AG04449 (cell line): ENCODE measurements at places on chromosomes 6 and 20.

GRCh38 chr6:43575105-43575771 is 600 bp downstream of the XPO5 start:
- no peak for DNase-seq

DNA sequence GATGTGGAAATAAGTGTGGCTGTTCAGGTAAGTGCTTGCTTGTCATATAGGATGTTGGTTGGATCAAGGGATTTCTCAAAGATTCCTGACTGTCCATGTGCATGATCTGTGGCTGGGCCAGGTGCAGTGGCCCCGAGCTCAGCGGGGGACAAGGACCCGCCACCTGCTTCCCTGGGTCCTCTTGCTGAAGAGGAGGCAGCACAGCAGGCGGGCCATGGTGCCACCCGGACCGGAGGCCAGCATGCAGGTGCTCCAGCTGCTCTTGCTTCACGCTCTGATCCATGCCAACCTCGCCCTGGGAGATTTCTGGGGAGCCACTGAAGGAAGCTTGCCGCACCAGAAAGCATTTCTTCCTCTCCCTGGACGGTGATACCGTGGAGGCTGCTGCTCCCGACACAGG is 173.8 kb downstream of the HIVEP2 start:
- DNase-seq: no peak

GRCh38 chr20:45297786-45298497 is 8.7 kb upstream of the RBPJL start:
- DNase-seq: no peak

DNA sequence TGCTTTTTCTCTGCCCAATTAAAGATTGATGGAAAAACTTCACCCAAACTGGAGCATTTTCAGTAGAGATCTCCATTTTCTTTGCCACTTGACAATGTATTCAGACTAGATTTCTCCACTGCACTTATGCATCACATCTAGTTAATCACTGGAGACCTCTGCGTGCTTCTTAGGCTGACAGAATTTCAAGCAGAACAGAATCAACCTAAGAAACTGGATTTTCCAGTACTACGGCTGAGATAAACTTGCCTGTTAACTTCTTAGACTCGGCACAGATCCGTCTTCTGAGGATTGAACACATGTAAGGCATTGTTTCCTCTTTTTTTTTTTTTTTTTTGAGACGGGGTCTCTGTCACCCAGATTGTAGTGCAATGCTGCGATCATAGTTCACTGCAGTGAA is 139.2 kb downstream of the LRRC1 start:
- DNase-seq: no peak

DNA sequence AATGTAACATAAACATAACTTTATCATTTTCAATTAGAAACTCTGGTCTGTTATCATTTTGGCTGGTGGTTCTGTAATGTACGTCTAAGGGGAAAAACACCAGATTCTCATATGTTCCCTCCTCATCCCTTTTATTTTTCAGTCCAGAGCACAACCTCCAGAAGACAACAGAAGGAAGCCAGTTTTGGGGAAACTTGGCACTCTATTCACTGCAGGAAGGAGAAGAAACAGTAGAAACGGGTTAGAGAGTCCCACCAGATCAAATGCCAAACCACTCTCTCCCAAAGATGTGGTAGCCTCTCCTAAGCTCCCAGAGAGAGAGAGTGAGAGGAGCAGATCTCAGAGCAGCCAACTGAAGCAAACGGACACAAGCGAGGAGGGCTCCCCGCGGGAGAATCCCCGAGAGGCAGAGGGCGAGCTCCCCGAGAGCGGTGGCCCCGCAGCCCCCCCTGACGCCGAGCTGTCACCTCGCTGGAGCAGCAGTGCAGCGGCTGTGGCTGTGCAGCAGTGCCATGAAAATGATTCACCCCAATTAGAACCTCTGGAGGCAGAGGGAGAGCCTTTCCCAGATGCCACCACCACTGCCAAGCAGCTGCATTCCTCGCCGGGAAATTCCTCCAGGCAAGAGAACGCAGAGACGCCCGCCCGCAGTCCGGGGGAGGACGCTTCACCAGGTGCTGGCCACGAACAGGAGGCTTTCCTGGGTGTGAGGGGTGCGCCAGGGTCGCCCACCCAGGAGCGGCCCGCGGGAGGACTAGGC is 117.8 kb downstream of the RTN4IP1 start:
- no peak for DNase-seq

GRCh38 chr20:13149371-13150105 is 71.5 kb upstream of the ISM1 start:
- peak; percentile 21 for DNase-seq

DNA sequence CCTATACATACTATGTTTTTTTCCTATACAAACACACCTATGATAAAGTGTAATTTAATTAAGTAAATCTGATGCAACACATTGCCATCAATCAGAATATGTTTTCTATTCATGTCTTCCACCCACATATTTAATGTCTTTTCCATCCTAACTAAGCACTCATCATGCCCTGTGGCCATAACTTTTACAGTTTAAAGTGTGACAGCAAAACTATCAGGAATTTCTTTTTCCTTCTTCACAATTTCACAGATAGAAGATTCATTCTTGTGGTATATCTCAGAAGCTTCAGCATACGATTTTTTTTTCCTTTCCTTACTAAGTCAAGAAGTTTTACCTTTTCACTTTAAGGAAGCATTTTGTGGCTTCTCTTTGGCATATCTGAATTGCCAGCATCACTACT is 7.0 kb upstream of the BEND6 start:
- no peak for DNase-seq

DNA sequence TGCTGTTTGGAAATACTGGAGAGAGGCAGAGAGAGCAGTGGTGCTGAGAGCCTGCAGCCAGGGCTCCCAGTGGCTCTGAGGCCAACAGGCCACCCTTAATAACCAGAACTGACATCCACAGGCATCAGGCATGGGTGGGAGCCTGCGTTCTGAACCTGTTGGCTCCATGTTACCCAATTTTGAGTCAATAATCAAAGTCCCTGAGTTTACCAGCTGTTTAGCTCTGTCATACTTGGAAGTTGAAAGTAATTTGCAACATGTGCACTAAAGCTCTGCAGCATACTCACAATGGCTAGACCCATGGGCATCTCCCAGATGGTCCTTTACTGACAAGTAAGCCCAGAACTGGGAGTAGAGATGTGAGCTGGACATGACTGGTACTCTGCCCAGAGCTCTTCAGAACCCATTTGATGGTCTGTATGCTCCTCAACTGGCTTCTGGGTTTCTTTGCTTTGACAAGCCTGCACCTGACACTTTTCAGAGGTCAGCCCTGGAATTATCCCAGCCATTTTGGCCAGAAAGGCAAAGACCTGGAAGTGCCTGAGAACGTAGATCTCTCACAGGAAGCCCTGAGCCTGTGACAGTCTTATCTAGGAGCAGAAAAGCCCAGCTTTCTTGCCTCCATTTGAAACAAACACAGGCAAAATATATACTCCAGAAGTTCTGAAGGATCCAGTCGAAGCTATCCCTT is 122.4 kb upstream of the CITED2 start:
- DNase-seq: no peak

GRCh38 chr20:44598423-44599305 is 16.3 kb downstream of the PKIG start:
- no peak for DNase-seq

DNA sequence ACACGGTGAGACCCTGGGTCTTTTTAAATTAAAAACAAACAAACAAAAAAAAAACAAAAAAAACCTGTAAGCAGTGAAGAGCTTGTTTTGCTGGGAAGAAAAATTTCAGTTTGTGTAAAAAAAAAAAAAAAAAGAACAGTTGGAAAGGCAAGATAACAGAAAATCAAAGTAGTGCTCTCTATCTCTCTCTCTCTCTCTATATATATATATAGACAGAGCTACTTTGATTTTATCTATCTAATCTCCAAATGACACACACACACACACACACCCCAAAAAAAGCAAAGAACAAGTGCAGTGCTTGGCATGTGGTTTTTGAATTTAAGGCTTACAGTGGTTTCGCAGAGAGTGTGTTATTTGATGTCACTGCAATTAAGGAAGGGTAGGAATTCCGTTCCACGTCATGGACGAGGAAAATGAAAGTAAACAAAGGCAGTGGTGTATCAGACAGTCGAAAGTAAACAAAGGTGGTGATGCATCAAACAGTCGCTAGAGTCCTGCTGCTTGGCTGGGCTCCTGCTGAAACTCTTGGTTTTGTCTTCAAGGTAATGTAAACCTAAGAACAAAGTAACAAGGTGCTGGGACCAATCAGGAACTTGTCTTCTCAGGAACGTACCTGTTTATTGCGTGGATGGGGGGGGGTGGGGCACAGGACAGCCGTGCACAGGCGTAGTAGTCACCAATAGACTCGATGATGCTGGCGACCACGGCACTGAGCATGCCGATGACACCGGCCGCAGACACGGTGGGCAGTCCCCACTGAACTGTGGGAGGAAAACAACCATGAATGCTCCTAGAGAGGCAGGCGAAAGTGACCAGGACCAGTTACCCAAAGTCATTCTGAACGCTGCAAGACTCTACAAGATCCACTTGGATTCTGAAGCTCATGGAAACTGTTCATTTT is 131.8 kb downstream of the SLC23A2 start:
- no peak for DNase-seq

GRCh38 chr20:24842274-24842917 is 106.7 kb upstream of the CST7 start:
- DNase-seq: no peak

GRCh38 chr6:137848672-137849071 is 18.4 kb upstream of the TNFAIP3 start:
- peak; percentile 74 for DNase-seq

DNA sequence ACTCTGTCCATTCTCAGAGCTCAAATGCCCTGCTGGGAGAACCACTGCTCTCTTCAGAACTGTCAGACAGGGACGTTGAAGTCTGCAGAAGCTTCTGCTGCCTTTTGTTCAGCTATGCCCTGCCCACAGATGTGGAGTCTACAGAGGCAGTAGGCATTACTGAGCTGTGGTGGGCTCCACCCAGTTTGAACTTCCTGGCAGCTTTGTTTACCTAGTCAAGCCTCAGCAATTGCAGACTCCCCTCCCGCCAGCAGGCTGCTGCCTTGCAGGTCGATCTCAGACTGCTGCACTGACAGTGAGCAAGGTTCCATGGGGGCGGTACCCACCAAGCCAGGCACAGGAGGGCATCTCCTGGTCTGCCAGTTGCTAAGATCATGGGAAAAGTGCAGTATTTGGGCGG is 21.8 kb upstream of the UFL1 start:
- DNase-seq: no peak

- DNase-seq: no peak
Measured at GRCh38 chr6:16727996-16728395, 33.3 kb downstream of the ATXN1 start.

DNA sequence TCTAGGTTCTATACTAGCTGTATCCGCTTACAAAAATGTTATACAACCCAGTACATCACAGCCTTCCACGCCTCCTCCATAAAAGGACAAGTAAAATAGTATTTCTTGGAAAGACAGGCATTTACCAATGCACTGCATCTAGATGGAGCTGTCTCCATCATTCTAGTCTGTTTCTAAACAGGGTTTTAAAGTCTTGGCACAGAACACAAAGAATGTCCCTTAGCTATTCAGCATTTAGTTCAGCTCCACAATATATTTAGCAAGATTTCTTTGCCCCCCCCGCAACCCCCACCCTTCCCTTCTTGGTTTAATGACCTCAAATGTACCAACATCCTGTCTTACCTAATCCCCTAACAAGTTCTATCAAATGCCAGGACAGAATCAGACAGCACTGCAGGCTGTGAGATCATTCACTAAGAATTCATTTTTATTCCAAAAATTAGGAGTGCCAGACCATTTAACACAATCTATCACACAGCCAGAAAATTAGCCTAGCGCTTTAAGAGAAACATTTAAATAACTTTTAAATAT is 198.6 kb downstream of the BACH2 start:
- DNase-seq: peak; percentile 96

DNA sequence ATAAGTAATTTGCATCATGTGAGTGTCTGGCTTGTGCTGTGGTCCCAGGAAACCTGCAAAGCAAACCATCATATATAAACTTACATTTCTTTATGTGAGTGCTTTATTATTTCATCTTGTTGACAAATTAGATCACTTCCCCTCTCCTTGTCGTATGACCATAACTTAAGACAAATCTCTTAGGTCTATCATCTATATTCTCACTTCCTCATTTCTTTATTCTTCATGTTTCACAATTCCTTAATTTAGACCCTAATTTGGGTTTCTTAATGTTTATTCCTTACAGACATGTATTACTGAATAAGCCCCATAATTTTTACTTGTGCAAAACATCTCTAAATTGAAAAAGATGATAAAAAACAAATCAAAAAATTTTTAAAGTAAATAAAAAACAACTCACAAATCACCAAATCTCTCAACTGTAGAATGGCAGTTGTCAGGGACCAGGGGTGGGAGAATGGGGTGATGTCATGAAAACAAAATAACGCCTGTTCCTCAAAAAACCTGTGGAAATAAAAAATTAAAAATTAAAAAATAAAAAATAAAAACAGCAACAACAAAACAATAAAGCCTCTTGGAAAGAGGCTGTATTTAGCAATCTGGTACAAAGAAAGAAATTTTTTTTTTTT is 49.5 kb upstream of the FBXO30 start:
- DNase-seq: no peak

GRCh38 chr20:43949741-43950618 is 35.3 kb downstream of the TOX2 start:
- DNase-seq: no peak

- no peak for DNase-seq
Measured at GRCh38 chr6:2232445-2232844, 13.0 kb downstream of the GMDS start.

GRCh38 chr20:22544462-22544861 is 39.9 kb downstream of the FOXA2 start:
- DNase-seq: no peak

DNA sequence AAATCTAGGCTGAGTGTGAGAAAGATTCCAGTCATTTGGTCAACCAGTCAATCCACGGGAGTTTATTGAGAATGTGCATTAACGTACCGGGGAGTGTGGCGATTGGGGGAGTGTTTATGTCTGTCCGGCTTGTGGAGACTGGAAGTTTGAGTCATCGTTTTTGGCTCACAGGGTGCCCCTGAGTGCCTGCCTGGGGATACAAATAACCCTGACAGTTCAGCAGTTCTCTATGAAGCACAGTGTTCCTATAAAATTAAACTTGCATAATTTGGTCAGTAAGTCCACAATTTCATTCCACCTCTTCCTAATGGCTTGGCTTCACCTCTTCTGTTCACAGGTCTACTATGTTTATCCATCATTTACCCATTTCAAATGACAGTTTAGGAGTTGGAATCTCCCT is 72.6 kb upstream of the PLEKHG1 start:
- no peak for DNase-seq
